Smooth muscle cell of the umbilical artery (primary cell): ENCODE measurements at places on chromosomes 6 and 20. TPM values are rescaled to one million over a fixed set of nuclear protein-coding genes. Genes with fewer than 3 reads are reported as not detected.

Gene C6orf132
- 1.5 and 2.5 TPM in 2 replicates for total RNA-seq

Gene NRN1
- 0.30 and 1.6 TPM in 2 replicates for total RNA-seq

Gene RIPOR3
- 1.2 and 8.6 TPM in 2 replicates for total RNA-seq

Gene TRIM15
- not detected in 2 replicates for total RNA-seq

Gene BHLHE23
- total RNA-seq, result not detected in 2 replicates

Gene CDK19
- total RNA-seq, result 10.4 and 12.2 TPM in 2 replicates

Gene NUS1
- 25.5 and 34.5 TPM in 2 replicates for total RNA-seq

Gene EEF1A2
- 3.9 and 8.8 TPM in 2 replicates for total RNA-seq

Gene TSBP1
- total RNA-seq, result not detected in 2 replicates

Gene SLC17A3
- total RNA-seq, result not detected in 2 replicates

Gene SNX14
- total RNA-seq, result 118 and 138 TPM in 2 replicates

Gene SIM1
- not detected in 2 replicates for total RNA-seq

Gene SPEF1
- not detected in 2 replicates for total RNA-seq

Gene WFDC10B
- total RNA-seq, result not detected in 2 replicates

Gene ARID1B
- 35.0 and 56.1 TPM in 2 replicates for total RNA-seq

Gene EYS
- total RNA-seq, result 0.05 TPM in 1 of 2 replicates, not detected in the other

Gene SERINC3
- total RNA-seq, result 74.9 and 90.9 TPM in 2 replicates

Gene GPR63
- total RNA-seq, result 0.59 and 1.2 TPM in 2 replicates

Gene PPIL6
- total RNA-seq, result 2.9 and 4.5 TPM in 2 replicates

Gene PRL
- not detected in 2 replicates for total RNA-seq

Gene CALHM4
- not detected in 2 replicates for total RNA-seq

Gene HLA-DQA2
- not detected in 2 replicates for total RNA-seq

Gene KIF25
- total RNA-seq, result 0.14 TPM in 1 of 2 replicates, not detected in the other

Gene FOXC1
- total RNA-seq, result 0.30 and 2.0 TPM in 2 replicates

Gene ADGRF5
- under 0.01 and 0.09 TPM in 2 replicates for total RNA-seq

Gene ENPP4
- total RNA-seq, result 0.74 and 0.89 TPM in 2 replicates

Gene CD83
- 1.2 and 1.7 TPM in 2 replicates for total RNA-seq

Gene EYA2
- total RNA-seq, result not detected in 2 replicates

Gene WFDC5
- not detected in 2 replicates for total RNA-seq

Gene MATN4
- not detected in 2 replicates for total RNA-seq

Gene SIRPB1
- total RNA-seq, result 0.42 and 2.1 TPM in 2 replicates

Gene RFX6
- total RNA-seq, result not detected in 2 replicates

Gene DPPA5
- total RNA-seq, result not detected in 2 replicates

Gene CDH4
- 1.8 and 4.1 TPM in 2 replicates for total RNA-seq

Gene APOBEC2
- total RNA-seq, result not detected in 2 replicates

Gene HLA-DPB1
- total RNA-seq, result 2.4 TPM in 1 of 2 replicates, not detected in the other

Gene PRPH2
- 4.2 and 4.9 TPM in 2 replicates for total RNA-seq

Gene UBE3D
- total RNA-seq, result 7.2 and 8.9 TPM in 2 replicates

Gene LY6G6D
- not detected in 2 replicates for total RNA-seq

Gene NDRG3
- total RNA-seq, result 20.2 and 23.9 TPM in 2 replicates

Gene DACT2
- not detected in 2 replicates for total RNA-seq
